ENCODE measurements at places on chromosomes 4 and X.

DNA sequence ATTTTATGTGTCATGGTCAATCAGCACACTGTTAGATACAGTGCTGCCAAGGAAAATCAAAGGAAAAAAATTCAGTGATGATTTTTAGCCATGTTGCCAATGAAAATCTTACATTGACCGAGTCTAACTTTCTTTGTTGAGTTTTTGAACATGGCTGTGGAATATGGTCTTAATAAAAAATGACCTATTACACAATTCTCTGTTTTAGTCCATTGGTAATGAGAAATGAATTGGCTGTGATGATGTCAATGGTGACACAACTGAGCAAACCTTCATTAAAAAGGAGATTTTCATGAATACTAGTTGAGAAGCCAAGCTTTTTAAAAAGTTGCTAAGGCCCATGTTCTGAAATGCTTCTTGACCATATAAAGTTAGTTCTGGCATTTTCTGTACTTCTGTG is 225.9 kb upstream of the GYPA start:
- peaks cover 2% of the 10 kb centered on the region for H3K4me1 ChIP-seq
- no peaks in the 10 kb centered on the region for H3K27me3 ChIP-seq
- DNase-seq: no peak
- no peak overlapping the region for H3K27ac ChIP-seq
- no peak overlapping the region for H3K4me3 ChIP-seq
- no peaks in the 10 kb centered on the region for H3K36me3 ChIP-seq

DNA sequence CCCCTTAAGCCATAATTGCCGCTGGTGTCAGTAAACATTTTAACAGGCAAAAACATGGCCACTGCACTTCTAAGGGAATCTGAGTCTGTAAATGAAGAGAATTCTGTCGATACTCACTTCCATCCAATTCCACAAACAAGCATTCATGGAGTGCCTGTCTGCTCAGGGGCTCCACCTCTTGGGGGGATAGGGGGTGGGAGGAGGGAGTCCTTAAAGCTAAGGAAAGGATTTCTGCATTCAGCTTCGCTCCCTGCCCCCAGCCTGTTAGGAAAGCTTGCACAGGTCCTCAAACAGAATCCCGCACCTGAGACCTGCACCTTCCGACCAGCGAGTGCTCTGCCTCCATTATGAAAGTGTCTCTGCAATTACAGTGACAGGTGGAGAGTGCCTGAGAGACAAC is 130.2 kb upstream of the KIT start:
- DNase-seq: no peak
- no peaks in the 10 kb centered on the region for H3K36me3 ChIP-seq
- H3K4me1 ChIP-seq: no peaks in the 10 kb centered on the region
- no peak overlapping the region for H3K4me3 ChIP-seq
- H3K27ac ChIP-seq: no peak overlapping the region
- H3K27me3 ChIP-seq: no peaks in the 10 kb centered on the region

GRCh38 chrX:120453985-120454384 is 15.1 kb downstream of the LAMP2 start:
- no peak overlapping the region for H3K4me3 ChIP-seq
- no peaks in the 10 kb centered on the region for H3K36me3 ChIP-seq
- H3K27ac ChIP-seq: no peak overlapping the region

DNA sequence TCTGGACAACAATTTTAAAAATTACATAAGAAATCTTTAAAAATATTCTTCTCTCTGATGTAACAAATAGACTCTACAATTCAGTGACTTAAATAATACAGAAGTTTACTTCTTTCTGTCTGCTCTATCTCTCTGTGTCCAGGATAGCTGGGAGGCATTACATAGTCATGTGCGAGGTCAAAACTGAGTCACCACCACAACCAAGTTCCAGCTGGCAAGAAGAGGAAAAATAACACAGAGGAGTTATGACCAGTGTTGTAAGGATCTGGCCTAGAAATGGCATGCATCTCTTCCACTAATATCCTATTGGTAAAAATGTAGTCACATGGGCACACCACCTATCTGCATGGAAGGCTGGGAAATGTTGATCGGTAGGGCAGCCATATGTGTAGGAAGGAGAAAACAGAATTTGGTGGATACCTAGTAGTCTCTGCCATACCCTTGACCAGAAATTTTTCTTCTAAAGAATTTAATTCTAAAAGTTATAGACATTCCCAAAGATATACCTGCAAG is 39.4 kb upstream of the WDFY3 start:
- H3K4me3 ChIP-seq: no peak overlapping the region
- H3K4me1 ChIP-seq: no peaks in the 10 kb centered on the region
- DNase-seq: peak; percentile 90
- no peaks in the 10 kb centered on the region for H3K27me3 ChIP-seq

DNA sequence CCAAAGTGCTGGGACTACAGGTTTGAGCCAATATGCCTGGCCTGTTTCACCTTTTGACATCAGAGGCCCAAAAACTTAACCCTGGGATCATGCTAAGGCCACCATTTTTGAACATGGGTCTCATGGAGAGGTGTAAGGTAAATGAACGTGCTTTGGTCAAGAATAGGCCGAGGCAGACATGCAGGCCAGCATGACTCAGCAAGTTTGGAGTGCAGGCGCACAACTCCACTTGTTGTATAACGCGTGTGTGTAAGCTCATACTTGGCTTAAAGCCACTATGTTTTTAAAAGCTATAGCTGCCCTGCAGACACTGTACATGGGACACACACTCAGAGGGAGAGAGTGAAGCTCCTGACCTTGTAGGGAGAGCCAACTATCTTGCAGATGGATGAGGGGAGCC is 43.8 kb upstream of the HPSE start:
- DNase-seq: no peak
- H3K4me1 ChIP-seq: no peaks in the 10 kb centered on the region
- no peaks in the 10 kb centered on the region for H3K36me3 ChIP-seq

GRCh38 chrX:53526999-53527398 is 92.8 kb upstream of the HSD17B10 start:
- DNase-seq: no peak
- H3K27me3 ChIP-seq: no peaks in the 10 kb centered on the region
- H3K4me3 ChIP-seq: no peak overlapping the region
- no peak overlapping the region for H3K27ac ChIP-seq
- H3K4me1 ChIP-seq: no peaks in the 10 kb centered on the region

- H3K4me1 ChIP-seq: no peaks in the 10 kb centered on the region
- no peaks in the 10 kb centered on the region for H3K27me3 ChIP-seq
- DNase-seq: no peak
- H3K36me3 ChIP-seq: no peaks in the 10 kb centered on the region
Observed at GRCh38 chrX:118904218-118904617, 70.2 kb upstream of the LONRF3 start.

Data from cardiac muscle cell (in vitro differentiated cells and primary cell).